ENCODE measurements at places on chromosomes 5 and 9.

DNA sequence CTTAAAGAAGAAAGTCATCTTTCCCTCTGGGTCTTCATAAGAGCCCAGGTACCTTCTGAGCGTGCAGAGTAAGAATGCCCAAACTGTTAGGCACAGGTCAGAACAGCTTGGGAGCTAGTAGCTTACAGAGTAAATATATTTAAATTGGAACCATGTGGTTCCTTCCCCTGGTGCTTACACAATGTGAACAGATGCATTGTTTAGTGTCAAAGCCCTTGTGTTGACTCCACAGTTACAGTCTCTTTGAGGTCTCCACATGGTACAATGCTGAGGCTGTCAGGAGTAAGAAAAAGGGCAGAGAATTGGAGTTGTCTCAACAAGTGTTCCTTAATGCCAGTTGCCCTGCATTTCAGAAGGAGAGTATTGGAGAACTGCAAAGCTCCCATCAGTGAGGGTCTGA, 188.5 kb downstream of the PAPPA start:
- DNase-seq: no peak

- DNase-seq: no peak
These were observed 5.7 kb downstream of the EQTN start for GRCh38 chr9:27291292-27291691.

GRCh38 chr9:31389075-31389474, 995.4 kb upstream of the ACO1 start:
- no peak for DNase-seq

DNA sequence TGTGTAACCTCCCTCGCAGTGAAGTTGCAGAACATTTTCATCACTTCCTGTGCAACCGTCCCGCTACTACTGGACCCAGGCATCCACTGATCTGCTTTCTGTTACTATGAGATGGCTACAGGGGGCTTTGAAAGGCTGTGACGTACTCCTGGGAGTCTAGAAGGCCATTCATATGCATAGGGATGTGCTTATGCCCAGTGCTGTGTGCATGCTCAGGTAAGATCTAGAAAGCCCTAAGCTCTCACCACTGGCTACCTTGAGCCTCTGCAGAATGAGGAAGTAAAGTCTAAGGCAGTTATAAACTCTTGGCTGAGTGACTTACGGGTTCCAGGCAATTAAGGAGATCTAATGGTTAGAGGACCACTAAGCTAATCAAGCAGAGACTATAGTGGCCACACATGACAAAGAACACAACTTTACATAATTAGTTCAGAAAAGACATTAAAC, 11.8 kb downstream of the HNRNPAB start:
- DNase-seq: no peak

- DNase-seq: peak; percentile 63
These were observed at the start of gene RAI14 for GRCh38 chr5:34656001-34656699. Gene RAI14, plus strand, starts transcription at chr5:34656328. Its CDS starts 30,592 bp downstream, at chr5:34686920.

GRCh38 chr9:109113892-109114609, 5.7 kb downstream of the TMEM245 start:
- no peak for DNase-seq

DNA sequence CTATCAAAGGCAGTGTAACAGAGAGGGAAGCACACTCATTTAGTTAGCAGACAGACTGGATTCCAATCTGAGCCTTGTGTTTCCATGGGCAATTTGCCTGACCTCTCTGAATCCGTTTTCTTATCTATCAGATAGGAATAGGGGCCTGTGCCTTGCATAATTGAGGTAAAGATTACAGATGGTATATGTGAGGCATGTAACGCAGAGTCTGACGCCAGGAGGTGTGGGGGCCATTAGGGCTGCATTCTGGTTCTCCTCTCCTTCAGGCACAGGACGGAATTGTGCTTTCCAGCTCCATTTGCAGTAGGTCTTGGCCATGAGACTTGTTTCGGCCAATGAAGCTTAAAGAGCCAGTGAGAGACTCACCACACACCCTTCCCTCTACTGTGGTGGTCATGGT, 97.6 kb downstream of the FRMD3 start:
- DNase-seq: no peak

- DNase-seq: no peak
These were observed 505.6 kb downstream of the MAN2A1 start for GRCh38 chr5:110195288-110195687.

DNA sequence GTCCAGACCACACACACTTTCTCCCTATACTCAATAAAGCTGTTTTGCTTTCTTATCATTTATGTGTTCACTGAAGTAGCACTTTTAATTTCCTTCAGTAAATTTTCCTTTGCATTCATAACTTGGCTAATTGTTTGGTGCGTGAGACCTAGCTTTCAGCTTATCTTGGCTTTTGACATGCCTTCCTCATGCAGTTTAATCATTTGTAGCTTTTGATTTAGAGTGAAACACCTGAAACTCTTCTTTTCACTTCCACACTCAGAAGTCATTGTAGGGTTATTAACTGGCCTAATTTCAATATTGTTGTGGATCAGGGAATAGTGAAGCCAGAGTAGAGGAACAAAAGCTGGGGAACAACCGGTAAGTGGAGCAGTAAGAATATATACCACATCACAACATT, 114.7 kb downstream of the ST8SIA4 start:
- no peak for DNase-seq

- no peak for DNase-seq
These were observed 45.2 kb downstream of the ADAM19 start for GRCh38 chr5:157530226-157530972.

GRCh38 chr5:72380492-72381274, 60.5 kb downstream of the PTCD2 start:
- DNase-seq: no peak

GRCh38 chr9:104092875-104093600, 1.1 kb upstream of the SMC2 start:
- no peak for DNase-seq

DNA sequence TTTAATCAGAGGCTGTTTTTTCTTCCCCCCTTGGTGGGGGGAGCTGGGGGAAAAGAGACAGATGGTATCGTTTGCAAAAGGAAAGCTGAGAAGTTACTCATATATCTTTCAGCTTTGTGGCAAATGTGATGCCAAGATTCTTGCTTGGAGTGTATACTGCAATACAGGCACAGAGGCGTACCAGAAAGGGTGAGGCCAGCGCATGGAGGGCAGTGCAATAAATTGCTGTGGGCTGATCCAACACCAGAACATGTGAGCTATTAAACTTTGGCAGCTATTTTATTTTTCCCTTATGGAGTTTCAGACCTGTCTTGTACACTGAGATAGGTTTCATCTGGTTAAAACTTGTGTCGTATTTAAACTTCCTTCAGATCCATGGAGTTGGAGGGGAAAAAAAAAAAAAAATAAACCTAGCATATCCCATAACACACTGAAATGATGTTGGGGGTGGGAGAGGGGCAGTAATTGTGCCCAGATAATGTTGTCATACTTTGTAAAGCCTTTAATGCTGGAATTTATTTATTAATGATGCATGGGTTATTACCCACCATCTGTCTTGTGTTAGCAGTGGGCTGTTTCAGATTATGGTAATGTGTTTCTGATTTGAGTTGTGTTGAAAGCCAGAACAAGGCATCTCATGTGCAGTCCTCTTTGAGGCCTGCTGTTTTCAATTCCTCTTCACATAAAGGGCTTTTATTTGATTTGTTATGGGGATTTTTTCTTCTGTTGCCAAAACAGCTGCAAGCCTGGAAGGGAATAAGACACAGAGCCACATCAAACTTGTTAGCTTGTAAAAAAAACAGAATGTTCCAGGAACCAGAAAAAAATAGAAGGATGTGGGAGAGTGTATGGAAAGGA, 891.3 kb downstream of the TLE1 start:
- peak; percentile 92 for DNase-seq

DNA sequence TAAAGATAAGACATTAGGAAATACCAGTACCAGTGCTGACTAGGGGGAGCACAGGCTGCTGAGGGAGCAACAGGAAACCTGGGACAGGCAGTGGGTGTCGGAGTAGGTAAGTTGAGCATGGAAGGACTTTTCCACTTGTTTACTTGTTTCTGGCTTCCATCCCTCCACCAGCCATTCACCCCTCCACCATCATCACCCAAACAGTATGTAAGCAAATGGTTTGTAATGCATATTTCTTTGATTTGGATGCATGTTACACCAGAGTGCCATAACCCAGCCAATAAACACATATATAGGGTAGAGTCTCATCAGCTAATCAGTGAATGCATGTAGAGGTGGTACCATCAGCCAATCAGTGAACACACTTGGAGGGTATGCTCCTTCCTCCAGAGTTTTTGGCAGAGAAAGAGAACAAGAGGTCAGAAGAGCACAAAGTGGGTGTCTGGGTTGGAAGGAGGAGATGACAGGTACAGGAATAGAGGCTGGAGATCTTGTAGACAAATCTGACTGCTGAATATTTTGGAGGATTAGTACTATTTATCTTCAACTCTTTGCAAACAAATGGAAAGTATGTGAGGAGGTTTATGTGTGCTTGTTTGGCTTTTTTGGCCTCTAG, 37.7 kb upstream of the PDE8B start:
- no peak for DNase-seq

- DNase-seq: no peak
These were observed 269.9 kb downstream of the MTRR start for GRCh38 chr5:8138884-8139283.

- DNase-seq: no peak
These were observed 142.6 kb downstream of the SAXO1 start for GRCh38 chr9:18890372-18890771.

DNA sequence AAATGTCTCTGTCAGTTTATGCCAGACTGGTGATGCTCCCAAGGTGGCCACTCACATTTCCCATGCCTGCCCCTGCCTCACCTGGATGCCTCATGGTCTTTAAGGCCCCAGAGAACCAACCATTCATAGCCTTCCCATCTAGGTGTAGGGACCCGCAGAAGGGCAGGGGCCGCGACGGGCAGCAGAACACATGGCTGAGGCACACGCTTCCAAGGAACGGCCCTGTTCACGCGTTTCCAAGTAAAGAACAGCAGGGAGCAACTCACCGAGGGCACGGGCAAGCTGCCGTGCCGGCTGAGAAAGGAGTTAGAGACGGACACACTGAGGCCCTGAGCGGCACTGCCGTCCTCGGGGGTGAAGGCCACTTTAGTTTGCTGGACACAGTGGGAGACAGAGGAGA, 73.5 kb downstream of the PRRT1B start:
- no peak for DNase-seq

DNA sequence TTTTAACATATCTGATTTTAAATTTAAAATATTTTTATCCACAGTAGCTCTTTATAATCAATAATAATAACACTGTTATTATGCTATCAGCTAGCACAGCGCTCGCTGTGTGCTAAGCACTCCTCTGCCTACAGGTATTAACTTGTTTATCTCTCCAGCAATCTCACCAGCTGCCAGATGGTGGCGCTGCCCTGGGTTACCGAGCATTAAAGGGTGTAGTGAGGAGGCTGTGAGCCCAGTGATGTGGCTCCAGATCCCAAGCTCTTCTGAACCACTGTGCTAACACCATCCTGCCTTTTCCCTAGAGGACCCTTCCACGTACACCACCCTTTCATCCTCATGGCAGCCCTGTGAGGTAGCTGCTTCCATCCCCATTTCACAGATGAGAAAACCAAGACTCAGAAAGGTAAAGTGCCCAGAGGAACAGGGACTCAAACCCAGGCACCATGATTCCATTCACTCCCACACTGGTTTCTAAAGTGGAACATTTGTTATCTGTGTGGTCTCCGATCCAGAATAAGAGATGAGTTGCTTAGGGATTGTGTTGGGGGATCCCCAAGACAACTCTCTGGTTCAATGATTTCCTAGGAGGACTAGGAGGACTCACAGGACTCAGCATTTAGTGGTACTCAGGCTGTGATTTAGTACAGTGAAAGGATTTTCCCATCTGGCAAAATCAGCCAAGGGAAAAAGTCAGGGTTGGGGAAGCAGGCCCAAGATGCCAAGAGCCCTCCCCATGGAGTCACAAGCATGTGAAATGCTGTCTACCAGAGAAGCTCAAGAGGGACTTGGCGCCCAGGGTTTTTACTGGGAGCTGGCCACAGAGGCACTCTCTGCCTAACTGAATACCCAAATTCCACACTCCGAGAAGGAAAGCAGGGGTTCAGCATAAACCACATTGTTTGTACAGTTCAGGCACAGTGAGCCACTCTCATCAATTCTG, 7.0 kb downstream of the IGFBPL1 start:
- no peak for DNase-seq

GRCh38 chr5:98786191-98786853, 12.9 kb downstream of the RGMB start:
- DNase-seq: no peak

DNA sequence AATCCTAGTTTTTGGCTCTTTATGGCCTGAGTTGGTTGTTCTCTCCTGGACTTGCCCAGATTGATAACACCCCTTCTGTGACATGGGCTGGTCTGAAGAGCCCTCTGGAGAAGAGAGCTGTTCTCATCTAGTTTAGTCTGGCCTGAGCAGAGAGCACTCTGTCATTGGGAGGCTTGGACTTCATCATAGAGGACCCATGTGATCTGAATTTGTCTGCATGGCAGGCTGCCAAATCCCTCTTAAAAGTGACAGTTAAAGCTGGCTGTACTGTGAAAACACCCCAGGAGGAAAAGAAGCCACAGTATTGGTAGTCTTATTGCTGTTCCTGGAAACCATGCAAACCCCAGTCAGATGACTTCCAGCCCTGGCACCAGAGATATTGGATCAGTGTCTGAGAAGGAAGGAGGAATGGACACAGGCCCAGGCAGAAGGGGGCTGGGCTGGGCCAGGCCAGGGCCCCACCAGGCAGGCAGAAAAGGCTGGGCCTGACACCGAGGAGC, 3.7 kb upstream of the WDR31 start:
- peak; percentile 29 for DNase-seq

GRCh38 chr9:137156567-137157375, 13.1 kb downstream of the LRRC26 start:
- DNase-seq: no peak

DNA sequence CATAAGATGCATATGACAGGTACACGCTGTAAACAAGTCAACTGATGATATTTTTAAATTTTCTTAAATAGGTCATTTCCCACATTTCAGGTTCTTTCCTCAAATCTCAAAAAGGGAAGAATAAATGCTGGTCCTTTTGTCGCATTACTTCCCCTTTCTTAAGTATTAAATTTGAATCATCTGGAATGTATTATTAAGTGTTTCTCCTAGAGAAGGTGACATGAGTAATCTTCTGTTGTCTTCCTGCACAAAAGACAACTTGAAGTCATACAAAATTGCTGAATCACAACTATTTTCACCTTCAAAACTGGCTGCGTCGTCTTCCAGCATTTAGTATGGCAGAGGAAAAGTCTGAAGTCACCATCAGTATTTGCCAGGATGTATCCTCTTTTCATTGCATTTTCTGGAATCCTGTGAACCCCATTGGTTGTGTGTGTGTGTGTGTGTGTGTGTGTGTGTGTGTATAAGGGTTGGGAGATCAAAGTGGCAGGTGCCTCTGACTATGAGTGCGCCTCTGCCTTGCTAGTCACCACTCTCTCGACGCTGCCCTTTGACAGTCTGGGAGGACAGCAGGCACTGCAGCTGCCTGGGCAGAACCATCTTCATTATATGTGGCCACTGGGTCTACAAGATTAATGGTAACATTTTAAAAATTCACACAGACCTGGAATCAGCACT, 86.9 kb downstream of the MVB12B start:
- DNase-seq: no peak

GRCh38 chr9:109307380-109308240, 13.2 kb downstream of the EPB41L4B start:
- no peak for DNase-seq
